ENCODE measurements at places on chromosomes 7 and 10.

GRCh38 chr7:14954035-14954434, 51.5 kb upstream of the DGKB start:
- H3K27me3 ChIP-seq = no peaks in the 10 kb centered on the region
- H3K4me3 ChIP-seq = no peak overlapping the region
- no peaks in the 10 kb centered on the region for H3K36me3 ChIP-seq
- H3K27ac ChIP-seq = no peak overlapping the region
- no peaks in the 10 kb centered on the region for H3K4me1 ChIP-seq
- DNase-seq = no peak

DNA sequence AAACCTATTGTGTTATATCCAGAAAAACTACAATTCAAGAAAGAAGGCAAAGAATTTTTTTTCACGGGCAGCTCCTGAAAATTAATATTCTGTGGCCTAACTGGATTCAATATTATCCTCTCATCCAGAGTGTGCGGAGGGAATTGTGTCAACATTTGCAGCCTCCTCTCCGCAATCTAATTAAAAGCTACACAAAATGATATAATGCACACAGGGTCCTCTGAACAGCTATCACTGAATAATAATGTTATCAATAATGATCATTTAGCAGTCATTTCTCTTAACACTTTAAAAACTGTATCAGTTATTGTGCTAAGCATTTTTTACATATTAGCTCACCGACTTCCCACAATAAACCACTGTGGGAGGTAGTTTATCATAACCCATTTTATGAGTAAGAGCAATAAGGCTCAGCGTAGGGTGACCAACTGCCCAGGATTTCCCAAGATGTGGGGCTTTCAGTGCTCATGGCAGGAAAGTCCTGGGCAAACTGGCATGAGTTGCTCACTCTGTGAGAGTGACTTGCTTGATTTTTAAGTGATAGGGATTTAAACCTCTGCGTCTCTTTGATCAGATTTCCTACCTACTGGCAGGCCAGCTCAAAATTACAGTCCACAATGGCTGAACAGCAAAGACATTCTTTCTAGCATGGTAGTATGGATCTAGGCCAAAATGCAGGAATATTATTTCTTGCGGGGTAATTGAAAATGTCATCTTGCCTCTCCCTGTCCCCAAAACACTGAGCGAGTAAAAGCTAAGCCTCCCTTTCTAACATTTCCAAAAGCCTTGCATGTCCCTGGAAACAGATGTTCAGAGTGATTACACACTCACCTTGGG, 65.7 kb downstream of the AOAH start:
- H3K4me3 ChIP-seq = no peak overlapping the region
- H3K36me3 ChIP-seq = no peaks in the 10 kb centered on the region
- no peak overlapping the region for H3K27ac ChIP-seq
- no peak for DNase-seq

DNA sequence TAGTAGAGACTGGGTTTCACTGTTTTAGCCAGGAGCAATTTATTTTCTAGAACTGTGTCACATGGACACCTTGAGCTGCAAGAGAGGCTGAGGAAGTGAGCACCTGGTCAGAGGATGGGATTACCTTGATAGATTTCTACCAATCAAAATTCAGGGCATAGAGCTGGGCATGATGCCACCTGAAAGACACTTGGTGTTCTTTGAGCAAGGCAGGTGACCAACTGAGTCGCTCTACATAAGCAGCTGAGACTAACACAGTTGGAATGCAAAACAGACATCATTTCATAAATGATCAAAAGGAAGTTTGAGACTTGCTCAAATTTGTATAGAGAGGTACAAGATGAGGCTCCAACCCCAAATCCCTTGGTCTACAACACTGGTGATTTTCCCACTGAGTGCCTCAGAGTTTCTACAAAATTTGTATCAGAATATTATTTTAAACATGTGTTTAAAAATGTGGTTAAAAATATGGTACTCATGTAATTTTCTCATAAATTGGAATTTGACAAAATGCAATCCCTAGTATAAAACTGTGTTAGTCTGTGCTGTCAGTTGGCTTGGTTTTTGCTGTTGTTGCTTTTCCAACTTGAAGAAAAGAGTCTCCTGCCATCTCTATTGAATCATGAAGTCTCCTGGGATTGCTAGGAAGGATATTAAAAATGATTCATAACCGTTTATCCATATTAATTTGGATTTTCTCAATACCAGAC, 156.4 kb upstream of the MDFIC start:
- no peaks in the 10 kb centered on the region for H3K36me3 ChIP-seq
- no peak overlapping the region for H3K27ac ChIP-seq
- no peak for DNase-seq
- H3K27me3 ChIP-seq = peaks cover 5% of the 10 kb centered on the region
- no peaks in the 10 kb centered on the region for H3K4me1 ChIP-seq
- H3K4me3 ChIP-seq = no peak overlapping the region

DNA sequence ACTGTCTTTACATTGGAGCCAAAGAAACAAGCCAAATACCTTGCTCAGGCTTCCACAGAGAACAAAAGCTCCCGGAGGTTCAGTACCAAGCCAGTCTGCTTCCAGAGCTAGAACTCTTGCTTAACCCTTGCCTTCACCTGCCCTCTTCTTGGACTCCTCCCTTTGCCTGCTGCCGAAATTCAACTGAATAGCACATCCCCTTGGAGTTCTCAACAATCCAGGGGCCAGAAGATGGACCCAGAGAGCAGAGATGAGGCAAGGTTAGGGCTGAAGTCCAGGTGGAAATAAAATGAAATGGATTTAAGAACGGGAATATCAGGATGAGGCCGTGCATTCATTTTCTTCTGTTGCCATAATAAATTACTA, 876 bp upstream of the PIK3AP1 start:
- peaks cover 82% of the 10 kb centered on the region for H3K4me1 ChIP-seq
- peaks cover 18% of the 10 kb centered on the region for H3K36me3 ChIP-seq
- H3K4me3 ChIP-seq = peak overlapping the region; percentile 86
- H3K27ac ChIP-seq = peak overlapping the region; percentile 84

- no peaks in the 10 kb centered on the region for H3K27me3 ChIP-seq
- peaks cover 4% of the 10 kb centered on the region for H3K4me1 ChIP-seq
- no peak for DNase-seq
- no peak overlapping the region for H3K27ac ChIP-seq
- H3K4me3 ChIP-seq = no peak overlapping the region
- H3K36me3 ChIP-seq = peaks cover 76% of the 10 kb centered on the region
Measured at GRCh38 chr7:2909471-2910039, 65.4 kb upstream of the GNA12 start.

GRCh38 chr10:72096115-72097000, 8.0 kb upstream of the SPOCK2 start:
- no peak for DNase-seq
- H3K27ac ChIP-seq = no peak overlapping the region
- no peaks in the 10 kb centered on the region for H3K4me1 ChIP-seq
- H3K4me3 ChIP-seq = no peak overlapping the region
- H3K36me3 ChIP-seq = peaks cover 56% of the 10 kb centered on the region
- H3K27me3 ChIP-seq = no peaks in the 10 kb centered on the region

DNA sequence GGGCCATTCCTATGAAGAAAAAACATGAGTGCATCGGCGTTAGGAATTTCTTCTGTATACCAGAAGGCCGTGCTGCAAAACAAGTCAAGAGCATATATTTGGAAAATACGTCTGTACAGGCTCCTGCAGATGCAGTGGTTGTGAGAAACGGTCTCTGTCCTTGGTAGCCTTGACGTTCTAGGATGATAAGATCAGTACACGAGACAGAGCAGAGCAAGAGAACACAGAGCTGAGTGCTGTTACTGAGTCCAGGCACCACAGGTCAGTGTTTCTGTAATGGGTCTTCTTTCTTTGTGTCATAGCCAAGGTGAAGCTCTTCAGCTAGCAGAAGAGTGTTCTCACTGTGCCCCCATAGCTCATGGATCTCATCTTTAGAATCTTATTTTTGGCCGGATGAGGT, 62.8 kb downstream of the WDR37 start:
- peaks cover 93% of the 10 kb centered on the region for H3K36me3 ChIP-seq
- H3K27ac ChIP-seq = no peak overlapping the region
- peaks cover 4% of the 10 kb centered on the region for H3K4me1 ChIP-seq
- no peak for DNase-seq

GRCh38 chr10:118482393-118483331, 112.8 kb downstream of the PRLHR start:
- H3K4me1 ChIP-seq = no peaks in the 10 kb centered on the region
- no peaks in the 10 kb centered on the region for H3K36me3 ChIP-seq
- DNase-seq = no peak
- no peaks in the 10 kb centered on the region for H3K27me3 ChIP-seq

DNA sequence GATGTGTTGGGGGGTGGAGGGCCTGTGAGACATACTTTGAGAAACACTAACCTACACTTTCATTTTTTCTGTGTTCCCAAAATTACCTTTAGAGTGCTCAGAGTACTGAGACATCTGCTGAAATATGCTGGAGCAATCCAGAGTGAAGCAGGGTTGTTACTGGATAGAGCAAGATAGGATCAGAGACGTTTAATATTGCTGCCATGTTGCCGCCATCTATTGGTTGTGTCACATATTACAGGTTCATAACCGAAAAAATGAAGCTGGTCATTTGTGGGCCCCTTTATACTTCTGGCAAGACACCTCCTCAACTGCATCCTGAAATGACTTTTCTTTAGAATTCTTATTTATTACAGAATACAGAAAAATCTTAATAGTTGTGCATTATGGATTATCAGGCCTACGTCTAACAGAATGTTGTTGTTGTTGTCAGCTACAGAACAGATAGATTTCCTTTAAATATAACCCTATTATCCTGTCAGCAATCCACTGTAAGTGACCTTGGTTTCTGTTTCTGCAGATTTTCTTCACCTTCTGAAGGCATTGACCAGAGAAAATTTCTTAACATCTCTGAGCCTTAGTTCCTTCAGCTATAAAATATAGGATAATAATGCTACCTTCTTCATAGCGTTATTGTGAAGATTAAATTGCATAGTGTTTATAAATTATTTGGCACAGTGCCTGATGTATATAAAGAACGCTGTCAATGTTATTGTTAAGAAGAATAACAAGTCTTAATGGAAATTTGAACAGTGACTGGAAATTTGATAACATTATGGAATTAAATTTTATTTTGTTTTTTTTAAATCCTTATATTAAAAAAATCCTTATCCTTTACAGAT, 16.2 kb upstream of the DLD start:
- no peak overlapping the region for H3K27ac ChIP-seq
- H3K4me3 ChIP-seq = no peak overlapping the region
- peaks cover 2% of the 10 kb centered on the region for H3K4me1 ChIP-seq
- DNase-seq = no peak

GRCh38 chr7:69857014-69857413, 258.7 kb downstream of the AUTS2 start:
- H3K27me3 ChIP-seq = no peaks in the 10 kb centered on the region
- DNase-seq = no peak
- H3K27ac ChIP-seq = no peak overlapping the region

DNA sequence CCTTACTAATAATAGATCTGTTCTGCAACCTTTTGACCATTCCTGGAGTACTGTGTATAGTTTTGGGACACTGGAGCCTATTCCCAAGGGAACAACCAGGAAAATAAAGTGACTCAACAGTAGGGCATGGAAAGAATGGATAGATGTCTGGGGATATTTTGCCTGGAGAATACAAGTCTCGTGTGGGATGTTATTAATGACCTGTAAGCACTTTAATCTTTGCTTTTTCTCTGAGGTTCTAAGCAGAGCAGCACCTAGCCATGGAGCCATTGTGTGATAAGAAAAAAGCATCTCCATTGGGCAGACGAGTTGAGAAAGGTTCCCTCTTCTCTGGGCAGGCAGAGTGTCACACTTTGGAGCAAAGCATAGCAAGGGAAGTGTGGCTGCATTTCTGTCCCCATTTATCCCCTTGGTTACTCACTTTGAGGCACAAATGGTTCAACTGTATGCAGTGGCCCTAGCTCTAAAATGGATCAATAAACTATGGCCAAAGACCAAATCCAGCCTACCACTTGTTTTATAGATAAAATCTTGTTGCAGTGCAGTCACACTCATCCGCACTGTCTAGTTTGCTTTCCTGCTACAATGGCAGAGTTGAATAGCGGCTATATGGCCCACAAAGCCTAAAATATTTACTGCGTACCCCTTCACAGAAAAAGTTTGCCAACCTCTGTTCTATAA, 21.0 kb upstream of the CCDC71L start:
- peaks cover 5% of the 10 kb centered on the region for H3K4me1 ChIP-seq
- no peak overlapping the region for H3K4me3 ChIP-seq
- H3K27ac ChIP-seq = no peak overlapping the region
- no peak for DNase-seq

DNA sequence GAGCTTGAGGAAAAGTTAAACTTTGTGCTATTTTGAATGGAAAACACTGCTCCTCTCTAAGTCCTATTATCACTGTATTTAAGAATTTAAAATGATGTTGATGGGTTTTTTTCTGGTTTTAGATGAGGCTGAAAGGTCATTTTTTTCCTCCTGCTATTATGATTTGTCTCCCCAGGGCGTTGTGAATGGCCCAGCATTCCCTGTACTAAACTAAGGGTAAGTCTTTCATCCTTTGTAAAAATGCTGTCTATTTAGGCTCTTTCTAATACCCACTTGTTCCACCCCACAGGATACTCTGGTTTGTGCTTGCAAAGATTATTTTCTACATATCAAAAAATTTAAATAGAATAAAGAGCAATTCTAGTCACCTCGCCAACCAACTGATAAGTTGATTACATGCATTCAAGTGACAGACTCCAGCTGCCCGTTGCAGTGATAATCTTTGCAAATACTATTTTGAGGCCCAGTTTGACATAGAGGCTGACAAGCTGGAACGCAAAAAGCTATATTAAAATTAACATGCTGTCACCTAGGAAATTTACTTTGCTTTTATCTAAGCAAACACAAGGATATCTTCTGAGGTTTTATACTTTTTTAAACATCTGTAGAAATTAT, 222.3 kb upstream of the TMEM229A start:
- H3K27ac ChIP-seq = no peak overlapping the region
- H3K27me3 ChIP-seq = no peaks in the 10 kb centered on the region
- no peak for DNase-seq
- no peaks in the 10 kb centered on the region for H3K4me1 ChIP-seq

GRCh38 chr7:22860784-22861482, 38.3 kb upstream of the TOMM7 start:
- no peak overlapping the region for H3K27ac ChIP-seq
- no peak overlapping the region for H3K4me3 ChIP-seq
- no peaks in the 10 kb centered on the region for H3K27me3 ChIP-seq
- H3K4me1 ChIP-seq = peaks cover 63% of the 10 kb centered on the region

- peaks cover 8% of the 10 kb centered on the region for H3K27me3 ChIP-seq
- H3K36me3 ChIP-seq = peaks cover 25% of the 10 kb centered on the region
- no peak overlapping the region for H3K27ac ChIP-seq
- peaks cover 6% of the 10 kb centered on the region for H3K4me1 ChIP-seq
- DNase-seq = no peak
Measured at GRCh38 chr10:28624351-28624750, 53.0 kb upstream of the BAMBI start.

DNA sequence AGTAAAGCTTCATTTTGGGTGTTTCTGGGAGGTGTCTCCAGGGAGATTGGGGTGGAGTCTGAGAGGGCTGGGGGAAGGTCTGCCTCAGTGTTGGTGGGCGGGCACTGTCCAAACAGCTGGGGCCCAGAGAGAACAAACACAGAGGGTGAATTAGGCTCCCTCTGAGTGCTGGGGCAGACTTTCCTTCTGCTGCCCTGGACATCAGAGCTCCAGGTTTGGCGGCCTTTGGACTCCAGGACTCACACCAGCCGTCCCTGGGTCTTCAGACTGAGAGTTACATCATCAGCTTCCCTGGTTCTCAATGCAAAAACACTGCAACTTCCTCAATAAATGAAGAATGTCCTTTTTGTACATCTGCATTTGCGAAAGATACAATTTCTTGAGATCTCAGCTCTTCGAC, 427.4 kb downstream of the PTPRN2 start:
- no peak for DNase-seq
- H3K4me1 ChIP-seq = no peaks in the 10 kb centered on the region
